RKO (cell line): ENCODE measurements at places on chromosomes 2 and 18.

GRCh38 chr2:218284106-218284811, 8.0 kb downstream of the TMBIM1 start:
- DNase-seq = no peak

DNA sequence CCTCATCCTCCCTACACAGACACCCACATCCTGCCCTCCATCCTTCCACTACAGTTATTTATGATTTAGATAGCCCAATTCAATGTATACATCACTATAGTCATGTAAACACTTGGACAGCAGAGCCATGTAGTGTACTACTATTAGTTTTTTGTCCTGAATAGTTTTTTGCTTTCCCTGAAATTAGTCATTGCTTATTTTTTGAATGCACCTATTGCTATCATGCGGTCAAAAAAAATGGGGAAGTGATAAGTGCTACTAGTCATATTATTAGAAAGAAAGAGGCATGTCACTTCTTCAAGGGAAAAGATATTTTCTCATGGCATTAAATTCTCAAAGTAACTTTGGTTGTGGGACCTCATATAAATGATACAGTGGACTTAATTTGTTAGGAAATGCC, 6.8 kb upstream of the GREB1 start:
- no peak for DNase-seq

- no peak for DNase-seq
Observed at GRCh38 chr2:9212010-9212635, 5.5 kb downstream of the ASAP2 start.

GRCh38 chr18:77199707-77200106, 49.9 kb upstream of the GALR1 start:
- DNase-seq = no peak

DNA sequence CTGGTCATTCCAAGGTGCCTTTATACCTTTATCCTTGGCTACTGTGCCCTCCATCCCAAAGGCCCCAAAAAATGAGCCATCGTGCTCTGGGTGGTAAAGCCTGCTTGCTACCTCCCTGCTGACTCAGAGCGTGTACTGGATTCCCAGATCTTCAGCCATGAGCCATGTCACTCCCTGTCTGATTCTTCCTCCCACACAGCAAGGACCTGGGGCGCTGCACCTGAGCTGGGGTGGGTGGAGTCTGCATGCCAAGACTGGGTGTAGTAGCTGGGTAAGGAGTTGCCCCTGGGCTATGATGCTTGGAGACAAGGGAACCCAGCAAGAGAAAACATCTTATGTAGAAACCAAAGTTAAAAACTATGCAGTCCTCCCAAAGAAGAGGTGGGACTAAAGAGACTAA, 37.2 kb upstream of the APCDD1 start:
- no peak for DNase-seq

DNA sequence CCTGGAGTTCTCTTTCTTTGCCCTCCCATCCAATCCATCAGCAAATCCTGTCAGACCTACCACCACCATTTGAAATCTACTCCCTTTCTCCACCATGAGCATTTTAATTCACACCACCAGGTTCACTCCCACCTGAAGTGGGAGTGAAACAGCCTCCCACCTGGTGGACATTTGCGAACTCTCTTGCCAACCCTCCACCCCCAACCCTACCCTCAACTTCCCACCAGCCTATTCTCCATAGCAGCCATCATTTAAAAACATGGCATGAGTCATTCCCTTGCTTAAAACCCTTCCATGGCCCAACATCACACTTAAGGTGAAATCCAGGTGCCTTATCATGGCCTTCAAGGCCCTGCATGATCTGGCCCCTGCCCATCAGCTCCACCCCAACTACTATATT, 3.5 kb downstream of the RTKN start:
- no peak for DNase-seq

GRCh38 chr2:109188898-109189297, 59.9 kb downstream of the SH3RF3 start:
- DNase-seq = no peak

- no peak for DNase-seq
Observed at GRCh38 chr2:866009-866680, 84.5 kb upstream of the SNTG2 start.

GRCh38 chr2:7951001-7951400, 730.9 kb upstream of the ID2 start:
- DNase-seq = no peak

DNA sequence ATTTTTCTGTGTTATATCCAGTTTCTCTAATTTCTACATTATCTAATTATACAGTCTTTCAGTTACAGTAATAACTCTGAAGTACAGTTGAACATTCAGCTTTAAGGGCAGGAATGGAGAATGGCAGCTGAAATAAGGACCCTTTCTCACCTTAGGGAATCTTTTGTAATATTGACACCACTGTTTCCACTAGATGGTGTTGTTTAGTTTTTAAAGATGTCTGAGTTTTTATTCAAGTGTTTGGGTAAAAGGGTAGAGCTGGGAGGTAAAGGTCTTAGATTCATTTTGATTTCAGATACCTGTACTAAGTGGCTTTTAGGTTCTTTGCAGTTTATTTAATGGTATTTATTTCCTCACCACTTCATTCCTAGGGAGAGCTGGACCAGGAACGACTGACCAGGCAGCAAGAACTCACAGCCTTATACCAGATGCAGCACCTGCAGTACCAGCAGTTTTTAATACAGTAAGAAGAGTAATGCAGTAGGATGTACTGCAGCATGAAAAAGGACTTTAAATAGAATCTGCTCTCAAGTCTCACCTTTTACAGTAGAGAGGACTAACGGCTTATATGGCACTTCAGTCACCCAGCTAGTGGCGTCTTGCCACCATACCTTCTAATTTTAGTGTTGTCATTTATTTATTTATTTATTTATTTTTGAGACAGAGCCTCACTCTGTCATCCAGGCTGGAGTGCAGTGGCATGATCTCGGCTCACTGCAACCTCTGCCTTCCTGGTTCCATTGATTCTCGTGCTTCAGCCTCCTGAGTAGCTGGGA, 33.2 kb upstream of the KCNJ13 start:
- DNase-seq = no peak

DNA sequence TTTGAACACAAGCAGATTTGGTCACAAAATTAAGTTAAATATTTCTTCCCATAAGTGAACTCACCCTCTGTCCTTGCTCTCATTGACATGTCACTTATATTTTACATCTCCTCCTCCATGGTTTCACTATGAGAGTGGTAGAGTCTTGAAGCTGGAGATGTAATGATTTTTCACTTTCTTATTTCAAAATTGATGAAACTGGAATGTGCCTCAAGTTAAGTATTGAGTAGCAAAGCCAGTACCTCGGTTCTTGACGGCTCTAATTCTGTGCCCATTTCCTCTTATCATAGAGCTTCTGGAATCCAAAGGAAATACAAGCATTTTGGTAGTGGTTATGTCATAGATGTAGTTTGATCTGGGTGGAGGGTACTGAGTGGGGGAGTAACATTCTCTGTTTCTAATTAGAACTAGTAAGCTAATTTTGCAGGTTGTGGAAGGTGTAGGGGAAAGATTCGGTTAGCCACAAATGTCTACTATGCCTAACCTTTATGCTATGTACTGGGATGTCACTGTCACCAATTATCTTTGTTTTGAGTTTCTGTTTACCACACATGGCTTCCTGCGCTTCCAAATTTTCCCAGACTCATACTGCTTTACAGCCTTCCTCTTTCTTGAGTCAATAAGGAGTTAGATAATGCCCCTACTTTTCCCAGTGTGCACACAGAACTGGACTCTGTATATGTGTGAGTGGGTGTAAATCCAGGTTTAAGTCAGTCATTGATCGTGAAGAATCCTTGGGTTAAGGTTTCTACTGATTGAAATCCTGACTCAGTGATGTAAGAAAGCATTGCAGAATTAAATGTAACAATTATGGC, 96.8 kb downstream of the DIS3L2 start:
- no peak for DNase-seq

DNA sequence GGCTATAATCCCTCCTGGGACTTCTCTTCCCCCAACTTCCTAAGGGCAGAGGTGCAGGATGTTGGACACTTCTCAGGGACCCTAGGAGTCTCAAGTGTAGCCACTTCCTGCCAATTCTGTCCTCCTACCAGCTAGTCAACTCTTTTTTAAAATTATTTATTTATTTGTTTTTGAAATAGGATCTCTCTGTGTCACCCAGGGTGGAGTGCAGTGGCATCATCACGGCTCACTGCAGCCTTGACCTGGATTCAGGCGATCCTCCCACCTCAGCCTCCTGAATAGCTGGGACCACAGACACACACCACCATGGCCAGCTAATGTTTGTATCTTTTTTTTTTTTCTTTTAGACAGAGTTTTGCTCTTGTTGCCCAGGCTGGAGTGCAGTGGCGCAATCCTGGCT, 11.5 kb downstream of the SFTPB start:
- DNase-seq = no peak

GRCh38 chr18:44792456-44793061, 111.9 kb downstream of the SETBP1 start:
- DNase-seq = no peak

DNA sequence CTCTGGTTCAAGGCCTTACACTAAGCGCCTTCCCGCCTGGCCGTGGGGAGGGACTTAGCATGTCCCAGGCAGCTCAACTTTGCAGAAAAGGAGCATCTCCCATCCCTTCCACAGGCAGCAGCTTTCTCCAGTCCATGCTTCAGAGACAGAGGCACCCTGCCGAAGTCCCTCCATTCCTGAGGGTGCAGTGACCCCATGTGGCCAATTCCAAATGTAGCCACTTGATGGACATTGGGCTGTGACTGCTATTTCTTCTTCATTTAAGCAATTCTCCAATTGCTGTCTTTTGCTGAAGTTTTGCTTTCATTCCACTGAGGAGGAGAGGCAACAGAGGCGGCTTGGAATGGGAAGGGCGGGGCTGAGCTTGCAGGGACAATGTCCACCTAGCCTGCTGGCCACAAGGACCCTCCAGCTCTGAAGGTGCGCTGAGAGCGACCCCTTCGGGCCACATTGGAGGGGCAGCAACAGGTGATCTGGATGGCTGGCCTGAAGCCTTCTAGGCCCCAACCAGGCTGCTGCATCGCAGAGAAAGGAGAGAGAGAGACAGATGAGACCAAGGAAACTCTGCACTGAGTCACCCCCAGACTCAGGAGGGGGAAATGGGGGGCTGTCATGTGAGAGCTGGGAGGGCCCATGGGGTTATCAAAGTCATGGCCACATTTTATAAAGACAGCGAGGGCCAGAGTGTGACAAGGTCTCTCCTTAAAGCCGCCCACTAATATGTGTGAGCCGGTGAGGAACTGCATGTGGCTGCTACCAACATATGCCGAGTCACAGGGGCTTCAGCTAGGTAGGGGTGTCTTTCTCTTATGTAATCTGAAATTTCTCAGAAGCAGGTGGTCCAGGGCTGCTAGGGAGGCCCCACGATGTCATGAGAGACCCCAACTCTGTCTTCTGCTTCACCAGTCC, 61.3 kb downstream of the LONRF2 start:
- peak; percentile 34 for DNase-seq

DNA sequence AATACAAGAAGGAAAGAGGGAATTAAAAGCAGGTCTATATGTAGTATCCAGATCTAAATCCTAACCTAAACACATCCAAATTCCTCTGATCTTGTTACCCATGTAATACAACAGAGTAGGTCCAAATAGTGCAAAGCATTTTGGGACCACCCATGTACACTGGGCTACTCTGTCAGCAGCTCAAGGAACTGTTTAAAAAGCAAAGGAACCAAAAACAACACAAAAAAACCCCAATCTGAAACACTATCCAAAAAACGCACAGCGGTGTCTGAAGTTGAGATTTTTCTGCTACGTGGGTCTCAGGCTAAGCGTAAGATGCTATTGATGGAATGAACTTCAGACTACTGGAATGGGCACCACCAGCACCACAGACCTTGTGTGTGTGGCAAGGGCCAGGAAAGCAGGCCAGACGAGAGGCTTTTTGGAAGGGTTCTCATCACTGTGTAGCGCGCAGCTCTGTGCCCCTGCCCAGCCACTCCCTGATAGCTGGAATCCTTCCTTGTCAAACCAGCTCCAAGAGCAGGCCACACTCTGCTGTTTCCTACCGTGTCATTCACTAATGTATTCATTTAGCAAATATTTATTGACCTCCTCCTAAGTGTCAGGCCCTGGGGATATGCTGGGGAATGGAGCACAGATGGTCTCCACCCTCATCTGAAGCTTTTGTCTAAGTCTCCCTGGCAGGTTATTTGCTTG, 101.4 kb downstream of the COLEC12 start:
- no peak for DNase-seq

DNA sequence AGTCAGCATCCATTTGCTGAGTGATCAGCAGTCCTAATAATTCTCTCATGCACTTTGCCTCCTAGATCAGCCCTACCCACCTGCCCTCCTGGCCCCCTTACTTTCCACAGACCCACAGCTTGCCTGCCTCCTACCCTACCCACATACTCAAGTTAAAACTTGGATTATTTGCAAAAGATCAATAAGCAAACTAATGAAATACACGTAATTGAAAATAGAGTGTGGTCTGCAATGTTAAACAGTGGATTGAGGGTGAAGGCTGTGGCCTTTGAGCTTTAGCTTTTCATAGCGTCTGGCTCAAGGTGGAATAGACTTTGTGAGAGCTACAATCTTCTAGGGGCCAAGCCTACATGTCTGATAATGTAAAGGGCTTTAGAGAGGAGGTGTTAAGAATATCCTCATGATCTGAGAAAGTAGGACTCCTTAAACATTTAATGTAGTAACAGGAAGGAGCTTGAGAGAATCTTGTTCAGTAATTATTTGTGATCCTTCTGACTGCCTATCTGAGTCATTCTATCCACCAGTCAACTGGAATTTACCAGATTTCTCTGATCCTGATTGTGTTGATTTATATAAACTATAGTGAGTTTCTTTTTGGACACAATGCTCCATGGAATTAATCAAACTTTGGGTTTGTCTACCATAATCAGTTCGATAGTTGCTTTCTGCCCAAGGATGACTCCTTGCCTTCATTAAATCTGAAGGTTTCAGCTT, 310.0 kb downstream of the HRH4 start:
- DNase-seq = no peak

GRCh38 chr2:236569573-236569973, at the start of gene ACKR3:
ACKR3 (plus strand) TSS chr2:236569825; CDS start chr2:236580466, 10,641 bp downstream.
- peak; percentile 12 for DNase-seq

DNA sequence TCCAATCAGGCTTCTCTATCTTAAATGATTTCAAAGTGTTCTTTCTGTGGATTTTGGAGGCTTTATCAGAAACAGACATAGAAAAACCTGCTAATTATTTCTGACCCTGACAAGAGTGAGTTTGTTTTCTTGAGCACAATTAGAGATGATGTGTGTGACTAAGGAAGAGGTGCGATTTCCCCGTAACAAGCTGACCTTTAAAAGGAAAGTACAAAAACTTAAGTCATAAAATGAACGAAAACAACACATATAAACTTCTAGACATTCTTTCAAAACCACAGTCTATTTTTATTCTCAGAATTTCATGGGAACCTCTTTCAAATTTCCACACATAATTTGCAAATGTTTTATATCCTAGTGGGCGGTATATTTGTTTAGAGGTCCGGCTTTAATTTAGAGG, 604.8 kb downstream of the CPS1 start:
- no peak for DNase-seq

GRCh38 chr18:70249118-70249517, 39.7 kb upstream of the SOCS6 start:
- peak; percentile 48 for DNase-seq

DNA sequence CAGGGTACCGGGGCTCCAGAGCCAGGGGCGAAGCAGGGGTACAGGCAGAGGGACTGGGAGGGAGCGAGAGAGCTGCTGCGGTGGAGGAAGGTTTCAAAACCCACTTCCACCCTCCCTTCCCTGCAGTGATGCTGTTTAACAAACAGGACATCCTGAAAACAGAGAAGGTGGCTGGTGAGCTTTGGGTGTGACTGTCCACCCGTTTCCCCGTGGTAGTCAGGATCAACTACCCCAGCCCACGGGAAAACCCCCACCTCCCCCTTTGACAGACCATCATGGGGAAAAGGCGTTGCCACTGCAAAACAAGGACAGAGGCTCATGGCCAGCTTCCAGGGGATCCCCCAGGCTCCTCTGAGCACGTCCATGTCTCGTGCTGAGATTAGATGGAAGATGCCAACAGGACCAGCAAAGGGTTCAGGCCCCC, 12.9 kb downstream of the TMEM185B start:
- DNase-seq = no peak
